Trophoblast cell (in vitro differentiated cells and primary cell): ENCODE measurements at places on chromosomes 2 and 18.

- no peak for DNase-seq
These were observed 53.1 kb downstream of the PMS1 start for GRCh38 chr2:189837326-189837725.

DNA sequence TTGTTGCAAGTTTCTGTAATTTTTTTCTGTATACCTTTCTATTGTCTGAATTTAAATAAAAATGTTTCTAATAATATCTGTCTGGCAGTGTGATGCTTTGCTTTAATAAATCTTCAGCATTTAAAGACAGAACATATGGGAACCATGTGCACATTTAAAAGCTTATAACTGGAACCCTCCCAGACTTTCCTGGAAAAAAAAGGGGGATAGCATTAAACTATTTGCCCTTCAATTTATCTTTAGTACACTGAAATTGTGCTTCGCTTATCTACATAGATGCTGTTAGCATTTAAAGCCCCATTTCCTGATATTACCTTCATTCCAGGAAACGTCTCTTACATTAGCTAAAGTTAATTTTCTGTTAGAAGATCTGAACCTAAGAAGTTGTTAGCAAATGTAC is 64.6 kb downstream of the ZC3H6 start:
- DNase-seq, result no peak

DNA sequence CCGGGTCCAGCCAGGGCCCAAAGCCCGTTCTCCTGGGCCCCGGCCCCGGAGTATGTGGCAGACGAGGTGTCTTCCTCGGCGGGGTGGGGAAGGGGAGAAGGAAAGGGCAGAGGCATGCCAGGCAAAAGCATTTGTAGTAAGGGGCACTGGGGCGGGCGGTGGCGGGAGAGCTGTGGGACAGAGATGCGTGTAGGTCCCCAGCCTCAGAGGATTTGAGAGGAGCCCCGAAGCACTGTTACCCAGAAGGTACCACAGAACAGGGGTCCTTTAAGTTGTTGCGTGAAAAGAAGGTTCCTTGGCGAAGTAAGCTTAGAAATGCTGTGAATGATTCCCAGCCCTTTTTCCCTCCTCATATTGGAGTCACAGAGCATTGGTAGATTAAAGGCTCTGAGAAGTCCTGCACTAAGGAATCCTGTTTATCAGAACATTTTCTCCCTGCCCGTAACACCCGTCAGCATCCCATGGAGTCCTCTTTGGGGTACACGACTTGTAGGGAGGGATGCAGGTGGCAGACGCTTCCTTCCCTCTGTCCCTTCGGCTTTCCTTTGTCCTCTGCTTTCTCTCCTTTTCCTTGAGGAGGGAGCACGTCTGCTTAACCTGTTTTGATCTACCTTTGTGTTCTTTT is 12.5 kb downstream of the GAREM2 start:
- DNase-seq, result no peak

DNA sequence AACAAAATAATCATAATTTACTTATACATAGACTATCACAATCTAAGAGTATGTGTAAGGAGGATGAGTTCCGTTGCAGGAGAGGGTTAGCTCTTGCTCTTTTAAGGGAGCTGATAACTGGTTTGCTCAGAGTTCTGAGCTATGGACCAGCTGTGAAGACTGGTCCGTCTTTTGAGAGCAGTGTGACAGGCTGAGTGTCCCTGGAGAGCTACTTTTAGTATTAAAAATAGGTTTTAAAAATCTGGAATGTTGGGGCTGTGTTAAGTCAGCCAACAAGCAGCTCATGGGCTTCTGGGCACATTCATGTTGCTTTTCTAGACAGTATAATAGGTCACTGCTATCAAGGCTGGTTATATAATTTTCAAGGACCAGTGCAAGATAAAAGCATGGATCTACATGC is 41.5 kb upstream of the TMEM131 start:
- DNase-seq, result no peak

- DNase-seq, result no peak
These were observed 104.0 kb downstream of the MAP4K4 start for GRCh38 chr2:101801496-101801895.

DNA sequence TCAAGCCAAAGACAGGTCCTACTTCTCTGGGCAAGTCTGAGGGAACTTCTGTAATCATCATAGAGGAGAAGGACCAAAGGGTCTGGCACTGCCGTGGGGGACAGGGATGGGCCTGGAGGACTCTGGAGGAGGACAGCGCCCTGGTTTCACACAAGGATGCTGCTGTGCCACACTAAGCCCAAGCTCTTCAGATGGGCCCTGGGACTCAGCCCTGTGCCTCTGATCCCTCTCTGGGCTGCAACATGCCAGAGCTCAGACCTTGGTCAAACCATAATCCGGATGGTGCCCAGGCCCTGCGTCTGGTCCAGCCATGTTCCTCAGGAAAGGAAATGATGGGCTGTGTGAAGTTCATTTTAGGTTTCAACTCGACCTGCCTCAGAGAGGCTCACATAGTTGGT is 222.0 kb upstream of the COPS8 start:
- DNase-seq, result no peak

- DNase-seq, result no peak
These were observed 42.4 kb downstream of the LRRFIP1 start for GRCh38 chr2:237669628-237670392.

DNA sequence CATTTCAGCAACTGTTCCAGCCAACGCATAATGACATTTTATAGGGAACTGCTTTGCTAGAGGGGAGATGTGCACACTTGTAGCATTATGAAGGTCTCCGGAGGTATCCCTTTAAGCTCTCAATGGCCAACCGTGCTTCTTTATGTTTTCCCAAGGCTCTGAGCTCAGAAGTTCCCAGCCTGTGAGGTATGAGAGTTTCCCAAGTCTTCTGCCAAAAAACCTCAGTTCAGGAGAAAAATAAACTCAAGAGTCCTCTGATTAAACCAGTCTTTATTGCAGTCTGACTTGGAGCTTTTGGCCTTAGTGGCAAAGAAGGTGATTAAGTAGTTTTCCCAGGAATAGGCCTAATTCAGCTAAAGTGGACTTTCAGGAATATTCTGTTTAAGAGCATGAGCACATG is 35.4 kb upstream of the ZNF532 start:
- no peak for DNase-seq

DNA sequence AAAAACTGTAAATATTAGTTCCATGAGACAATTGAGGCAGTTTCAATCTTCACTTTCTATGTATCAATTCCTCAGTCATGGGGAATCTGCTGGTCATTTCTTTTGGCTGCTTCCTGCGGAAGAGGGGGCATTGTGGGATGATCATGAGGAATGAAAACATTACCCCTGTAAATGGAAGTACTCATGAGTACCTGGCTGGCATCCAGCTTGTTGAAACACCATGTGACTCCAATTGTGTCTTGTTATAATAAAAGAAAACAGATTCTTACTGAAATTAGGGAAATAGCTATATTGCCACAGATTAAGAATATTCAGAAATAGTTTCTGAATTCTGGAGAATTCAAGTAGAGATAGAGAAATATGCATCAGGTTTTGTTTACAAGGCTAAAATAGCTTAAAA is 41.6 kb upstream of the GPR39 start:
- DNase-seq, result no peak

DNA sequence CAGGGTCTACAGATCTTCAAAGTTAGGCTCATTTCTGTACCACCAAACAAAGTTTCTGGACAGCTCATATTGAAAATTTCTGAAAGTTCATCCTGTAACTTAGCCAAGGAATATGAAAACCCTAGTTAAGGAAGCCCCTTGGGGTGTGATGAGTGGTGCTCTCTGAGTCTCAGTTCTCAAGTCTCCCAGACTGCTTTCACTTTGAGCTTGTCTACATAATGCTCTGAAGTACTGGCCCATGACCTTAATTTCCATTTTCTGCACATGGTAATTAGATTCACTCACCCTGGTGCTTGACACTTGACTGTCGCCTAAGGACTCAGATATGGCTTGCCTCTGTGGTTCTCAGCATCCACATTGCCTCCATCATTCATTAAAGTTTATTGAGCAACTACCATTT is 51.7 kb upstream of the SATB2 start:
- DNase-seq, result no peak
